ENCODE measurements at places on chromosomes 3 and 15.

DNA sequence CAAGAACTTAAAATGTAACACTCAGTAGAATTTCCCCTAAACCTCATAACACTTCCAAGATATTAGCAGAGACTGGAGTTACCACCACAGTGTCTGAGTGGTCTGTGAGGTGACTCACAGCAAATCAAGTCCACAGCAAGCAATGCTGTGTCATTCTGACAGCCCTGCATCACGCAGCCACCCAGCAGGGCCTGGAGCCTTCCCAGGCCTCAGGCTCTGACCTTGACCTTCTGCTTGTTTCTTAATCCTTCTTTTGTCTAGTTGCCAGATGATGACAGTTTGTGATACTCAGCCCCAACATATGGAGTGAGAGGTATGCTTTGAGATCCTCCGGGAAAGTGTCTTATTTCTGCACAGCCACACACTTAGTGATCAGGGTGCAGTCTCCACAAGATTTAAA lies 82.5 kb downstream of the TOP2B start:
- DNase-seq = no peak

DNA sequence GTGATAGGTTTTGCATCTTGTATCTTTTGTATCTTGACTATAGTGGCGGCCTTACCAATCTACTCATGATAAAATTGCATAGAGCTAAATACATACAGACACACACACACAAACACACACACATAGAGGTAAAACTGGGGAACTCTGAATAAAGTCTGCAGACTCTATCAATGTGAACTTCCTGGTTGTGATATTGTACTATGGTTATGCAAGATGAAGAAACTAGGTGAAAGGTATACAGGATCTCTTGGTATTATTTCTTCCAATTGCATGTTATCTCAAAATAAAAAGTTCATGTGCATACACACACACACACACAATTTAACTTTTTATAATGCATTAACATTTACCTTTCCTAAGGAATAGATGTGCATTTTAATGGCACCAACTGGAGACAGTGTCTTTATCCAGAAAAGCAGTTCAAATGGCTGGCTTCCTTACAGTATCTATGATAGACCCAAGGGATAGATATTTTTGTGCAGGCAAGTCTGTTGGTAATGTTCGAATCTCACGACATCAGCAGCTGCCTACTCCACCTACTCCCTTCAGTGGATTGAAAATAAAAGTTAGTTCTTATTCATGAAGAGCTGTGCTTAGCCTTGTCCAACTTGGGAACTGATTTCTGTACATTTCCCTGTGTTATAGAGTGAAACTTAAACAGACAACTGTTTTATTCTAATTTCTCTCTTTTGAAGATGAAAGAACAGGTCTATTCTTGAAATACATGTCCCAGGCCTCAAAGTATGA lies 46.9 kb upstream of the SPRED1 start:
- DNase-seq = no peak

DNA sequence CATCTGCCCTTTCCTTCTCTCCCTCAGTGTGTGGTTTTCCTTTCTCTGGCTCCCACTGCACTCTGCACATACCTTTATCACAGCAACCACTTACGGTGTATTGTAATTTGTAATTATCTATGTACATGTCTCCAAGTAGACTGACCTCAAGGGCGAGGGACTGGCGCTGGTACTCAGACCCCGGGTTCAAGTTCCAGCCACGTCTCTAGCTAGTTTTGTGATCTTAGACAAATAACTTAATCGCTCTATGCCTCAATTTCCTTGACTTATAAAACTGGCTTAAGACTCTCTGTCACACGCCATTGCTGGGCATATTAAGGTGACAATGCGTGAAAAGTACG lies 607 bp upstream of the SENP2 start:
- DNase-seq = no peak

- DNase-seq = no peak
Measured at GRCh38 chr3:184234224-184234623, 4.8 kb downstream of the VWA5B2 start.

DNA sequence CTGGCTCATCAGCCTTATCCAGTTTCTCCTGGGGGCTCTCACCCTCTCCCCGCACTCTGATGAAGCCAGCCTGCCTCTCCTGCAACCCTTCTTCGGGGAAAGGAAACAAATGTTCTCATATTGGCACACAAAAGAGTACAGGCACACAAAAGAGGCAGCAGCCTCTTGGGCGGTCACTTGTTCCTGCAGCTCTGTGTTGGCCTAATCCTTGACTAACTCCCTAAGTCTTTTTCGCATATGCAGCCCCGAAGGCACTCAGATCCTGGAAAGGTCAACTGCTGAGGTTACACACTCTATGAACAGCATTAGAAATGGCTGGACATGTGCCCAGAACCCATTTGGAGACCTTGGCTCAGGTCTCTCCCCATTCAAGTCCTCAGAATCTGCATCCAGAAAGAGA lies 7.4 kb upstream of the CAMP start:
- DNase-seq = no peak

- no peak for DNase-seq
Measured at GRCh38 chr3:18716821-18717220, 291.7 kb upstream of the SATB1 start.

Measured in CD4-positive, alpha-beta T cell treated with Interleukin-2 at 100 ng/mL for 4 hours (primary cell).